ENCODE measurements at places on chromosomes 16 and 17.

DNA sequence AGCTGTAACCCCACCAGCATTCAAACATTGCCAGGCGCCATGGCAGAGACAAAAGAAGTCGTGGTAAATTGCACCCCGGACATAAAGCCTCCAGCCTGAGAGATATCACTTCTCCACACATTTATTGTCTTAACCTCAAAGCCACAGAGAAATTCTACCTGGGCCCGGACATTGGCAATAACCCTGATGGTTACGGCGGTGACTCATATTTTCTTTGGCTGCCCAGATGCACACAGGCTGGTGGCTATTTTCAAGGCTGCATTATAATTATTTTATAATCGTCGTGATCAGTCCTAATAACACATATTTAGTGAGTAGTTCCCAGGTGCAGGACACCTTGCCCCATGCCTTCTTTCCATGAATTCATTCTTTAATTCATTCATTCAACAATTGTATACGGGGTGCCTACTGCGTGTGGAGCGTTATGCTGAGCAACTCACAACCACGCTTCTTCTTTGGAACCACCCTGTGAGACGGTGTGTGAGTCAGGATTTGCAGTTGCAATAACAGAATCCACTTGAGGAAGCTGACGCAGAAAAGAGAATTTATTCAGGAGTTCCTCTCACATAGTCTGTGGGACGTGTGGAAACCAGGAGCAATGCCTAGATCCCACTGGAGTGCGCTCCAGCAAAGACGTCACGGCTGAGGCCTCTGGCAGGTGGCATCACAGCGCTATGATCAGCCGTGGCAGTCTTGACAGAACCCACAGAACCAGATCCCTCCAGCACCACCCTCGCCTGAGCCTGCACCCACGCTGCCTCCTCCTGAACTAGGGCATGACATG is 245.7 kb downstream of the FOXL1 start:
- DNase-seq, result peak; percentile 96

DNA sequence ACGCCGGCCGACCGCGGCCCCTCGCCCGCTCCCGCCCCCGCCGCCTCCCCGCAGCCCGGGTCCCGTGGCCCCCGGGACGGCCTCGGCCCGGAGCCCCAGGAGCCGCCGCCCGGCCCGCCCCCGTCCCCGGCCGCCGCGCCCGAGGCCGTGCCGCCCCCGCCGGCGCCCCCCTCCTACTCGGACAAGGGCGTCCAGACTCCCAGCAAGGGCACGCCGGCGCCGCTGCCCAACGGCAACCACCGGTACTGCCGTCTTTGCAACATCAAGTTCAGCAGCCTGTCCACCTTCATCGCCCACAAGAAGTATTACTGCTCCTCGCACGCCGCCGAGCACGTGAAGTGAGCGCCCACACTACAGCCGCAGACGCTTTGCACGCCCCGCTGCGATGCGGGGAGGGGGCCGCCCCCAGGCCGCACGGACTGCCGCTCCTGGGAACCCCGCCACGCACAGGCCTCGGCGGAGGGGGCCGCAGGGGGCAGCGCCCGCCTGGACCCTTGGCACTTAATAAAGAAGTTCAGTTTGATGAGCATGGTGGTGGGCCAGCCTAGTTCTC is 35.5 kb upstream of the ZC3H18 start:
- no peak for DNase-seq

DNA sequence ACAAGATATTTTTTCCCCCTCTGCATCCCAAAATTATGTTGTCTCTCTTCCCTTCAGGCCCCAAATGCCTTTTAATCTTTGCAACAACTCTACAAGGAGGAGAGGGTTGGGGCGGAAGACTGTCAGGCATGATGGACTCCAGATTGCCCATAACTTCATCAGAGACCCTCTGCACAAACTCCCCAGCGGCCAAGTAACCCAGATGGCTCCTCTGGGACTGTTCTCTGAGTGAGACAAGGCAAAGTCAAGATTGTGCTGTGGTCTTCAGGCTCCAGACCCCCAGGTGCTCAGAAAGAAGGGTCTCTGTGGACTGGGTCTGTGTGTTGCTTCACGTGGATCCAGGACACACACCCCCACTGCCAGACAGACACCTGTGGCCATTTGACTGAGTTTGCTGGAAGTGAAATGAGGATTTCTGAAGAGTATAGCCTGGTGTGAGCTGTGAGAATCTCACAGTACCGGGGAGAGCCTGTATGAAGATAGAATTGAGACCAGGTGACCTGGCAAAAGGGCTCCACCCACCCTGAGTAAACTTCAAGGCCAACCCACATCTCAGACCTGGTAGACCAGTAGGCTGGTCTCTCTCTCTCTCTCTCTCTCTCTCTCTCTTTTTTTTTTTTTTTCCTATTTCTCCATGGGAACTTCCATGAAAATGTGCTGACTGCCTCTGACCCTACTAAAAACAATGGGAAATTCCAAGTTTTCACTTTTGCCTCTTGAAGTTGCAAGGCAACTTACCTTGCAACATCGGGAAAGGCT is 354.1 kb downstream of the SOX9 start:
- peak; percentile 53 for DNase-seq

DNA sequence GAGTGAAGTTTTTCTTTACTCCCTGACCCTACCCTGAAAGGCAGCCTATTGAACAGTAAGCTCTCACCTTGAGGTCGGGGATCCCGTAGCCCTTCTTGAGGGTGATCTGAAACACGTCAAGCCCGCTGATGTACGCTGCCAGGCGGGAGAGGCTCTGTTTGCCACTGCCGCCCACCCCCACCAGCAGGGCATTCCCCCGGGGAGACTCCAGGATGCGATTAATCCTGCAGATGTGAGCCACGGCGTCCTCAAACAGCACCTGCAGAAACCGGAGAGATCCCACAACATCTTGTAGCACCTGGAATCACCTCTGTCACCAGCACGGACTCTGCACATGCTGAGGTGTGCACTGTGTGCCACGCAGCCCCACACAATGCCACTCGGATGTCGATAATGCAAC is 96.8 kb downstream of the PGS1 start:
- DNase-seq, result no peak

GRCh38 chr16:17770104-17770503 is 299.3 kb upstream of the XYLT1 start:
- DNase-seq, result no peak

DNA sequence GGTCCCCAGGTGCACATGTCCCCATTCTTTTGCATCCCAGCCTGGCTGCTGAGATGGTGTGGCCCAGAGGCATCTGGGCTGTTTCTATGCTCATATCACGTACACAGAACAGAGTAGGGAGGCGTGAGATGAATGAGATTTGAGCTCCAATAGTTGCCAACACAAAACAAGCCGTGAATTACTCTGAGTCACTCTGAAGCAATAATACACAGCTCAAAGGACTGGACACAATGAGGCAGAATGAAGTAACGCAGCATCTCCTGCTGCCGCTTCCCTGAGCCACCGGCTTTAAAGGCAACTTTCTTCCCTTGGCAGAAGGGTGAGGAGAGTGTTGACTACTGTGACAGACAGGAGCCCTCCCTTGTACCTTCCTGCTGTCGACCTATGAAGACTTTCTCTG is 33.9 kb upstream of the CLEC18B start:
- peak; percentile 43 for DNase-seq

GRCh38 chr16:3881499-3881990 is 1.0 kb upstream of the CREBBP start:
- DNase-seq, result peak; percentile 40

GRCh38 chr17:17381446-17382064 is 78.4 kb downstream of the NT5M start:
- DNase-seq, result no peak

DNA sequence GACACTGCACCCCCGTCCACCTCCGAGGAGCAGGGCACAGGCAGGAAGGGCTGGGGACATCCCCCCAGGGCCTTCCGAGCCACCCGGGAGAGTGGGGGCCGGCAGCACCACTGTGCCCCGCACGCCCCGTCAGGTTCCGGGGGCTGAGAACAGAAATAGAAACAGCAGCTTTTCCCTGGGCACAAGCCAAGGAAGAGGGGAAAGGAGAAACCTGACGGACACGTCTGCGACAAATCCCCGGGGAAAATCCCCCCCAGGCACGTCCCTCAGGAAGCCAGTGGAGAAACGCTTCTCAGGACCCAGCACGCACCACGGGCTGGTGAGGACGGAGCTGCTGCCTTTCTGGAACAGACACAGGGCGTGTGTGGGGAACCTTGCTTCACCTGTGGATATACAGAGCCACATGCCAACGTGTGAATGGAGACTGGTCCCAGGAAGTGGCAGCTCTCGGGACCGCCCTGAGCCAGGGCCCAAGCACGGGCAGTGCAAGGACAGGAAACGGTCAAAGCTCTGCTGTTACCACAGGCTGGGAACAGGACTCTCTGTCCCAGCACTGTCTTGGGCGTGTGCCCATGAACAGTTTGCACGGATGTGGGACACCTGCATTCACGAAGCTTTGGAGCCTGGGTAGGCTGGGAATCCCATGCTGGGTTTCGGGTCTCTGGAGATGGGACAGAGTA is 1.2 kb upstream of the TMEM204 start:
- no peak for DNase-seq

DNA sequence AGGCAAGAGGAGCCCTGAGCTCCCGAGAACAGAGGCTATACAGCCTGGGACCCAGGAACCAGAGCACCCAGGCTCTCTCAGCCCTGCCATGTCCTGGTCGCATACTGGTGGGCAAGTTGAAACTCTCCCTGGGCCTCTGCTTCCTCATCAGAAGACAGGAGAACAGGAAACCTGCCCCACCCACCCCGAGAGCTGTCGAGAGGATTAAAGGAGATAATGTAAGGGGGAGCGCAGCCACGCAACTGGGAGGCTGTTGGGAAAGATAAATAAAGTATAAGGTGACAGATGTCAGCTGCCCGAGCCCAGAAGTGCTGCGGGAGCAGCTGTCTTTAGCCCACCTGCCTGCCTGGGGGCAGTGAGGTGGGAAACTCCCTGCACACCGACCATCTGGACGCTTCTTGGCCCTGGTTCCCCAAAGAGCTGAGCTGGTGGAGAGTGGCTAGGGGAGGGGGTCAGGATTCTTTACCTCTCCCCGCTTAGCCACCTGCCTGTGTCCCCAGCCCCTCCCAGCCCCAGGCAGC is 6.8 kb downstream of the KIF19 start:
- DNase-seq, result no peak

- no peak for DNase-seq
These were observed 12.8 kb downstream of the FAM83G start for GRCh38 chr17:18991531-18992315.

GRCh38 chr17:31289790-31290189 is 7.2 kb downstream of the OMG start:
- DNase-seq, result no peak

DNA sequence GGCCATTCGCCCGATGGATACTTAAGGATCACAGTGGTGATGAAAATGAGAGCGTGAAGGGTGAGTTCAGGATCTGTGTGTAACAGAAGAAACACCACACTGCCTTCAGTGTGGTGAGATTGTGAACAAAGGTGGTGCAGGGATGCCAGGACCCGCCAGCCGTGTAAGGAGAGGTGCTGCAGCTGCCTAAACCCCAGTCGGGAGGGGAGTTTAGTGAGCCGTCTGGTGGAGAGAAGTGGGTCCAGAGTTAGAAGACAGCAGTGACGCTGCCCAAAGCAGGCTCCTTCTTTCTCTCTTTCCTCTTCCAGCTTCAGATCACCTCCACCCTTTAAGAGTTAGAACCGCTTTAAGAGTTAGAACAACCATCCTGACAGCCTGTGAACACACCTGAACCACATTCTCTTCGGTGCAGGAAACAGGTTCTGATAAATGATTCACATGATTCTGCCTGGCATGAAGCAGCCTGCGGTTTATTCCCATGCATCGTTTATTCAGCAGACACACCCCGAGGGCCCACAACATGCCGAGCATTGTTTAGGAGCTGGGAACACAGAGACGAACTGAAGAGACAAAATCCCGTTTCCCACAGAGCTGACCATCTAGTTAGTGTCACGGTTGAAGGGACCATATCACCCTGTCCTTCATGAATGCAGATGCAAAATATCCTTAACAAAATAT is 84.0 kb upstream of the DNAH17 start:
- DNase-seq, result peak; percentile 90

- DNase-seq, result no peak
These were observed 77.7 kb downstream of the MRM3 start for GRCh38 chr17:859824-860195.

DNA sequence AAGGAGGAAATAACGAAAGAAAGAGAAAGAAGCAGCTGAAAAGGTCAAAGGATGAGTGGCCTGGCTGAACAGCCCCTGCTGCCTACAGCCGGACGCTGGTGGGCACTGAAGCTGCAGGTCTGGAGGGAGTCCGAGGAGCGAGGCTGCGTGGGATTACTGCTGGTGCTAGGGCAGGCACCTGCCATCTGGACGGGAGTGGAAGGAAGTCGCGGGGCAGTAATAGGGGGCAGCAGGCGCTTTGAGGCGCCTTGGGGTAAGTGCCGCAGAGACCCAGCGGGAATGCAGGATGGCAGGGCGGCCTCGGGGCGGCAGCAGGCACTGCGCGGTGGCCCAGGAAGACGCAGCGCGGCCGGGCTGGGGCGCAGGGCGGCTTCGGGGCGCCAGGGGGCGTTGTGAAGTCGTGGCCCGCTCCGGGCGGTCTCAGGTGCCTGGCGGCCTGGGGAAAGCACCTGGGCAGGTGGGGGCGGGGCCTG is 303 bp upstream of the SCNN1G start:
- peak; percentile 88 for DNase-seq

DNA sequence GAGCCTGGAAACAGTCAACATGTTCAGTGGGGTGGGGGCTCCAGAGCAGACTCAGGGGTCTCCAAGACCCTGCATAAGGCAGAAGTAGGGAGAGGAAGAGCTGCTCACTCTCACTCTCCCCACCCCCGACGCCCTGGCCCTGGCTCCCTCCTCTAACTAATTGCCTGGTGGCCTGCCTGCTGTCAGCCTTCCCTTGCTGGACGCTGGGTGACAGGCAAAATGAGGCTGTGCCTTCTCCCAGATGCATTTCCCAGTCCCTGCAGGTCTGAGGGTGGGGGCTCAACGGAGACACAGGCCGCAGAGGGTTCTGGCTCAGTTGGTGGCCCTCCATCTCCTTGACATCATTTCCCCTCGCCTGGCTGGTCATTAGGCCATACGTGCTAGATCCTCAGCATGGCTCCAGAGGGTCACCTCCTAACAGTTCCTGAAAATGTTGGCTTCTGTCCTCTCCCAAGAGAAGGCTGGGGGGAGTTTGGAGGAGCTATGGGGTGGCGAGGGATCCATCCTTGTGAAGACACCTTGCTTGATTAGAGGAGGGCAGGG is 1.4 kb downstream of the FMNL1 start:
- DNase-seq, result no peak

- no peak for DNase-seq
These were observed 17.0 kb downstream of the ITGA3 start for GRCh38 chr17:50072925-50073324.

GRCh38 chr16:53511084-53511402 is 8.0 kb upstream of the AKTIP start:
- no peak for DNase-seq
